NCI-H1694 treated with DMSO at 0.1 percent for 48 hours (cell line): ENCODE measurements at places on chromosomes 16 and 17.

GRCh38 chr17:52106072-52106471 is 52.4 kb downstream of the CA10 start:
- DNase-seq, result no peak

GRCh38 chr17:62172492-62173291 is 107.6 kb upstream of the MED13 start:
- no peak for DNase-seq

GRCh38 chr17:48453447-48453846 is 23.4 kb upstream of the SKAP1 start:
- DNase-seq, result no peak

- DNase-seq, result no peak
Measured at GRCh38 chr16:75271441-75272096, 20.1 kb upstream of the BCAR1 start.

- DNase-seq, result no peak
Measured at GRCh38 chr17:37762666-37763065, 17.8 kb upstream of the HNF1B start.
